Hepatic stellate cell (primary cell): ENCODE measurements at places on chromosomes 13 and 19.

GRCh38 chr13:64782466-64782865 lies 2447.7 kb downstream of the PCDH9 start:
- no peak for DNase-seq

GRCh38 chr13:102286326-102286725 lies 115.5 kb downstream of the FGF14 start:
- peak; percentile 45 for DNase-seq

DNA sequence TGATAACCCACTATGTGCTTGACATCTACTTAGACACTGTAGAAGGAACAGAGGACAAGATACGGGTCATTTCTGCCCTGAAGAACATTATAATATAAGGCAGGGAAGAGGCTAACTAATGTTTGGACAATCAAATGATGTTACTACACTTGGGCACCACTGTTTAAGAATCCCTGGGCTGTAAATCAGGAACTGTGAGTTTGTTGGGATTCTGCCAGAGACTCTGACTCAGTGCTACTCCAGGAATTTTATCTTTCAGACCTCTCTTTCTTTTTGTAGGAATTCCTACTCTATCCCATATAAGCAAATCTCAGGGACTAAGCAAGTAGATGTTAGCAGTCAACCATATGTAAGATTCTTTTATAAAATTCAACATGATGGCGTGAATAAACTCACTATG lies 3.1 kb upstream of the ZNF471 start:
- DNase-seq: peak; percentile 8

GRCh38 chr19:34841780-34842179 lies 68.8 kb upstream of the ZNF599 start:
- no peak for DNase-seq

- no peak for DNase-seq
Measured at GRCh38 chr13:22227895-22228294, 557.0 kb downstream of the FGF9 start.

GRCh38 chr19:38840583-38840968 lies 9.0 kb upstream of the ECH1 start:
- DNase-seq: no peak

DNA sequence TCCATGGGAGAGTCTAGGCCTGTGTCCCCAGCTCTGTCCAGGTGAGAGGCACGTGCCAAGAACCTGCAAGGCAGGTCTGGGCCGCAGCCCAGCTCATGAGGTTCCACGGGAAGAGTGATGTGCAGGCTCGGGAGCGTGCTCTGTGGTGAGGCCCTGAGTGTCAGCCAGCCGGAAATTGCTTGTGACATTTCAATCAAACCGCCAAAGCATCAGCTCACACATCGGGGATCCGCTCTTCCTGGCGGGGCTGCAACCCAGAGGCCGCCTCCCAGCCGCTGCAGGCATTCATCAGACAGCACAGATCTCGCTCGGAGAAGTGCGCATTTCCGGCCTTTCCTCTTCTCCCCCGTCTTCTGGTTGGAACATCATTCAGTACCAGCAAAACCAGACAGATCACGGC lies 109.3 kb downstream of the KDM4B start:
- DNase-seq: no peak

GRCh38 chr19:49818649-49819370 lies 721 bp downstream of the MED25 start:
- DNase-seq: no peak

- DNase-seq: no peak
Measured at GRCh38 chr13:114125589-114125988, 6.8 kb downstream of the RASA3 start.

GRCh38 chr13:106423530-106423929 lies 111.9 kb downstream of the EFNB2 start:
- no peak for DNase-seq

GRCh38 chr19:42185277-42185676 lies 32.2 kb downstream of the DEDD2 start:
- DNase-seq: no peak

GRCh38 chr13:29458419-29458818 lies 137.1 kb downstream of the SLC7A1 start:
- DNase-seq: no peak

DNA sequence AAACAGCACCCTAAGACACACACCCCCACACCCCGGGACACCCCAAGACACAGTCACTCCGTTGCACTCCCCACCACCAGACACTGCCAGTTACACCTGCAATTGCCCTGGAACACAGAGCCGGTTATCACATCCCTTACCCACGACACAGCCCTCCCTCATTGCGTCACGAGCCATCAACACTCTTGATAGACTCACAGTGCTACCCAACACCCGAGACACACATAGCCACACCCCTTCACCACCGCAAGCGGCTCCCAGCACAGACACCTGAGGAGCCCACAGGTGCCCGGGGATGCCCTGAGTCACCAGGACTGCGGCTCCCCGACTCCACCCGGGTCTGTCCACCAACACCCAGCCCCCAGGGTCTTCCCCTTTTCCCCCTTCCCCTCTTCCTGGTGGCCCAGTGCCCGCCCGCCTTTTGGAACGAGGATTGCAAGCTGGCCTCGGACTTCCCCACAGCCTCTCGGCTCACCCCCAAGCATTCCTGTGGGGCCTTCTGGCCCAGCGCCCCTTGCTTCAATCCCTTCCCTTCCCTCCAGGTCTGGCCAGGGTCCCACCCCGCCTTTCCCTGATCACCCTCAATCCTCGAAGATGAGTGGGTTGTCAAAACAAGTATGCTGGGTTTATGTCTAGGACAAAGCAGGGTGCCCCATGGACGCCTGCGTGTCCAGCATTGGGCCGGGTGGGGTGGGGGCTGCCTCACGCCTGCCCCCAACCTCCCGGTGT lies 1.7 kb upstream of the PTGER1 start:
- DNase-seq: peak; percentile 55

GRCh38 chr19:44808463-44809371 lies at the start of gene BCAM:
Gene BCAM, plus strand, starts transcription at chr19:44809103. Its CDS starts 22 bp downstream, at chr19:44809125.
- peak; percentile 93 for DNase-seq

DNA sequence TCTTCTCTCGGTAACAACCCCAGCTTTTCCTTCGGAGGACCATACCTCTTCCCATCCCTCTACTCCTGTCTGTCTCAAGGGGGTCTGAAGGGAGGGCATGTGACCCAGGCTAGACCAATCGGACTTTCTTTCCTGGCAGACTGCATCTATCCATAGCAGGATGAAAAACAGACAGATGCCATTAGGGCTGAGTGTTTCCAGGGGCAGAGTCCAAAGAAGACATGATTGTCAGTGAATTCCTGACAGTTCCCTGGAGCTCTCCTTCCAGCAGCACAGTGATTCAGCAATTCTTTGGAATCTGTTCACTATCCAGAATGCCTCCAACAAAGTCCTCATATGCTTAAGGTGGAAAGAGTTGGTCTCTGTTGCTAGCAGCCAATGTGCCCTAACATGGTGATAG lies 189.8 kb downstream of the KCTD12 start:
- DNase-seq: no peak

DNA sequence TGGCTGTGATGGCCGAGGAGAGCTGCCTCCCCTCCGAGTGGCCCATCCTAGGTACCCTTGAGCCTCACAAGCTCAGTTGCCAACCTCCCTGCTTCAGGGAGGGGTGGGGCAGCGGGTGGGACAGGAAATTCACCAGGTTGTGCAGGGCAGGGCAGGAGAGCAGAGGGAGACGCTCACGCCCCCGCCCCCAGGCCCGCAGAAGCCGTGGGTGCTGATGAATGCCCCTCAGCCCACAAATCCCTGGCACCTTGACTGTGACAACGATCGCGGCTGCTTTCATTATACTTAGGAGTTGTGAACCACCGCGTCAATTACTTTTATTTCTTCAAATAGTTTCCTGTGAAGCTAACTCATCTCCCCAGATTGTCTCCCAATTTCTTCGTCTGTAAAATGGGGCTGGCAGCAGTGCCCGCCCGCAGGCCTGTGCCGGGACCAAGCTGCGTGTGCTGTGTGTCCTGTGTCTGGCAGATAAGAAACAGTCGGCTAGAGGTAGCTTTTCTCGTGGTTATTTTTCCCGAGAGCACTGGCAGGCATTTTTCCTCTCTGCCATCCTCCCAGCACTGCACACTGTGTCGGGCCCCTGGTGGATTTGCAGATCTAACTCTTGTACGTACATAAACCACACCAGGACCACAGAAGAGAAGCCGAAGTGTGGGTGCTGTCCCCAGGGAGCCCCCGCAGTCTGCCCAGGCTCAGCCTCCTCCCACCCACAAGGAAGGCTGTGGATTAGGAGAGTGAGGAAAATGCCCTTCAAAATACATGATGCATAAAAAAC lies 7.9 kb upstream of the RASA3 start:
- no peak for DNase-seq

DNA sequence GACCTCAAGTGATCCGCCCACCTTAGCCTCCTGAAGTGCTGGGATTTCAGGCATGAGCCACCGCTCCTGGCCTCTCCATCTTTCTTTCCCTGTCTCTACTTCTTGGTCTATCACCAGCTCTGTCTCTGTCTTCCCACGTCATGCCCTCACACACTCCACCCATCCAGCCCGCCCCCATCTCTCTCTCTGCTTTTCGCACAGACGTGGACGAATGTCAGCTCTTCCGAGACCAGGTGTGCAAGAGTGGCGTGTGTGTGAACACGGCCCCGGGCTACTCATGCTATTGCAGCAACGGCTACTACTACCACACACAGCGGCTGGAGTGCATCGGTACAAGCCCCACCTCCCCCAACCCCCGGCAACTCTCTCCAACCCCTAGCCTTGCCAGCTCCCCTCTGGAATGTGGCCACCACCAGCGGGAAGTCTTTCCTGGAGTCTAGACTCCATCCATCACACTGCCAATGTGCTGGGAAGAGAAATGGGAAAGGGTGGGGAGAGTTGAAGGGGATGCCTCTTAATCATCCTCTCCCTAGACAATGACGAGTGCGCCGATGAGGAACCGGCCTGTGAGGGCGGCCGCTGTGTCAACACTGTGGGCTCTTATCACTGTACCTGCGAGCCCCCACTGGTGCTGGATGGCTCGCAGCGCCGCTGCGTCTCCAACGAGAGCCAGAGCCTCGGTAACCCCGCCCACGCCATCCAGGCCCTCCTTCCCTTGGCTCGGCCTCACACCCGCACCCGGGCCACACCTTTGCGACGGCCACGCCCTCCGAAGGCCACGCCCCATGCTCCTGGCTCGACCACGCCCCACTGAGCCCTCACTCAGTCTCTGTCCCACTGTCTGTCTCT lies 22.5 kb downstream of the LTBP4 start:
- DNase-seq: no peak

GRCh38 chr13:95086761-95087160 lies 214.5 kb downstream of the ABCC4 start:
- no peak for DNase-seq

DNA sequence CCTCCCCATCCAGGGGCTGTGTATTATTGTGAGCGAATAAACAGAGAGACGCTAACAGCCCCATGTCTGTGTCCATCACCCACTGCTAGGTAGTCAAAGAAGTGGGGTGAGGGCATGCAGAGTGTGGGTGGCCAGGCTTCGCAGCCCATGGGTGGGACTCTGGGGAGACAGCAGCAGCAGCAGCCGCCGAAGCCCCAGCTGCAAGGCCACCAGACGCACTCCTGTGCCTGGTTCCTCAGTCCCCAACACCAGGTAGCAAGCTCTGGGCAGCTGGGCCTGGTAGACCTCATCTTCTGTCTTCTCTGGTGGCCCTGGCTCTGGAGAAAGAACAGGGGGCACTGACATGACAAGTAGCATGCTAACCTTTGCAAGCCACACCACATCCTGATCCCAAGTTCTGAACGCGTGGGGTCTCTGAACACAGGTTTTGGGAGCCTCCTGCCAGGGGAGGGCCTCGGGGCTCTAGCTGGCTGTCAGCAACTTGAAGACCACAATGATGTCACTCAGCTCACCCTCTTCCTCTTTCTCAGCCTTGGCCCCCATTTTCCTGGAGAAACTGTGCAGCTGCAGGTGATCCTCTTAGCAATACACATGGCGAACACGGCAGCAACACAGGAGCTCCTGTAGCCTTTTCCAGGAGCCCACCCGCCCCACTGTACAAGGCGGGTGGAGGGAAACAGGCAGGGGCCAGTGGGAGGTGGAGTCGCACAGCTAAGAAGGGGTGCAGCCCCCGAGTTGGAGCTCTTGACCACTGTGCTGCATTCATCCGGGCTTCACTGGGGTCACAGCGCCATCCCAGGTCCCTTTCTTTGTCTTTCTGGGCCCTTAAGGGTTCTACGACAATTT lies 5.8 kb downstream of the FUZ start:
- DNase-seq: no peak

DNA sequence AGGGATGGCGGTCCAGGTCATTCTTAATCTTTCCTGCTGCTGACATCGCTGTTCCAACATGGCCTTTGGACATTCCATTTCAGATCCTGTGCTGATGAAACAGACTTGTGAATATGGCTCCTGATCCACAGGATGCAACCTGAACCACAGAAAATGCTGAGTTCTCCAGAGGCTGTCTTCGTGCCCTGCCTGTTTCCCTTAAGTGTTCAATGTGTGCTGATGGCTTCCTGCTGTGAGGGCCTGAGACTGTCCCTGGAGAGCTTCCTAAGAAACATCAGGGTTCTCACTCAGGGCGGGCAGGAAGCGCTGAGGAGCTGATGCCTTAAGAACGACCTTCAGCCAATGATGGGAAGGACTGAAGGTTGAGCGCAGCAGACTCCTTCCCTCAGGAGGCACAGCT lies 909.4 kb downstream of the UQCRFS1 start:
- DNase-seq: no peak

GRCh38 chr19:29448046-29448445 lies 77.7 kb upstream of the VSTM2B start:
- DNase-seq: no peak

DNA sequence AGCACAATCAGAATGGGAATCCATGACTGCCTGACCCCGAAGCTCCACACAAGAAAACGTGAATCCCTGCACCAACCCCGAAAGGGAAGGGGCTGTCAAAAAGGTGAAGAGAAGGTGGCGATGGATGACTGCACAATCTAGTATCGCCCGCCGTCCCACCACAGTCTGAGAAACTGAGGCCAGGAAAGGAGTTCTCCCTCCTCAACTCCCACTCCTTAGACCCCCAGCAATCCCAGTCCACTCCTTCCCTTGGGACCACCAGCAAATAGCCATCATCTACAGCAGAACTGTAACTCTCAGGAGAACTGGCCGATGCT lies 451 bp downstream of the NOSIP start:
- no peak for DNase-seq
